ENCODE measurements at places on chromosomes 2 and 18.
A peak's percentile ranks its signal among the peaks of the same experiment; 100 is the strongest.

DNA sequence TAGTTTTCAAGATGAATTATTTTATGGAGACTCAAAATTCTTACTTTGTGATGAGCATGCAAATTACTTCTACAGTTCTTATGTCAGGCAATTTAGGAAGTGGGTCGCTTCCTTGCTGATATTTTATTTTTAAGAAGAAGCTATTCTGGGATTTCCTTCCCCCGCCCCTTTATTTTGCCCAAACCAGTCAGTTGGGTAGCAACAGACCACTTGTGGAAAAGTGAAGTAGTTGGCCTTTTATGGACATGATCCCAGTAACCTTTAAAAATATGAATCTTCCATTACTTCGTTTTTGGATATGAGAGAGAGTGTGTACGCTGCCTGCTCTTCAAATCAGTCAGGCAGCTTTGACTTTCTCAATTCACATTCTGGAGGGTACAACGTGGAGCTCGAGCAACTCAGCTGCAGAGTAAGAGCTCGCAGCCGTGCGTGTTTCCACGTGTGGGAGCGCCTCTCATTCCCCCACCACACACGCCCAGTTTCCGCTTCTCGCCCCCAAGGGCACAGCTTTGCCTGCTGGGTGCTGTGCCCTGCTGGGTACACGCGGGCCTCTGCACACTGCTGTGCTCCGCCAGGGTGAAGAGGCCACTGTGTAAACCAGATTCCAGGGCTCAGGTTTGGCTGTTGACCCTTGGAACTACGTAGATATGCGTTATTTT is 92.6 kb downstream of the ITGB1BP1 start:
- no peak for DNase-seq

- no peak for DNase-seq
These were observed 63.9 kb downstream of the GATA6 start for GRCh38 chr18:22233266-22233665.

DNA sequence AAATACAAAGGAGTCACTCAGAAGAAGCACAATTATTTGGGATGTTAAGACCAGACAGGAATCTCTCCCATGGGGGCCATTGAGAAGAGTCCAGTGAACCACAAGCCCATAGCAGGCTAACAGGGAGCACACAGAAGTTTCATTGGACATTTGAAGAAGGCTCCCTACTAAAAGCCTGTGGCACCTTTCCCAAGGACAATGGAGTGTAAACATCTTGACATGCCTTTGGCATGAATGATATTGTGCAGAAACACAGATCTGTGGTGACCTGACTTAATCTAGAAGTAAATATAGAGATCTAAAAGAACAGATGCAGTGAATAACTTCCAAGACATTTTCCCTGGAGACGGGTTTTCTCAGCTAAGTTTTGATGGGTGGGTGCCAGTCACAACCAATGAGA is 221.5 kb downstream of the EPHA4 start:
- no peak for DNase-seq

GRCh38 chr2:200509235-200509611 is 645 bp downstream of the KCTD18 start:
- DNase-seq: no peak

- no peak for DNase-seq
These were observed 64.6 kb downstream of the THNSL2 start for GRCh38 chr2:88234760-88235159.

DNA sequence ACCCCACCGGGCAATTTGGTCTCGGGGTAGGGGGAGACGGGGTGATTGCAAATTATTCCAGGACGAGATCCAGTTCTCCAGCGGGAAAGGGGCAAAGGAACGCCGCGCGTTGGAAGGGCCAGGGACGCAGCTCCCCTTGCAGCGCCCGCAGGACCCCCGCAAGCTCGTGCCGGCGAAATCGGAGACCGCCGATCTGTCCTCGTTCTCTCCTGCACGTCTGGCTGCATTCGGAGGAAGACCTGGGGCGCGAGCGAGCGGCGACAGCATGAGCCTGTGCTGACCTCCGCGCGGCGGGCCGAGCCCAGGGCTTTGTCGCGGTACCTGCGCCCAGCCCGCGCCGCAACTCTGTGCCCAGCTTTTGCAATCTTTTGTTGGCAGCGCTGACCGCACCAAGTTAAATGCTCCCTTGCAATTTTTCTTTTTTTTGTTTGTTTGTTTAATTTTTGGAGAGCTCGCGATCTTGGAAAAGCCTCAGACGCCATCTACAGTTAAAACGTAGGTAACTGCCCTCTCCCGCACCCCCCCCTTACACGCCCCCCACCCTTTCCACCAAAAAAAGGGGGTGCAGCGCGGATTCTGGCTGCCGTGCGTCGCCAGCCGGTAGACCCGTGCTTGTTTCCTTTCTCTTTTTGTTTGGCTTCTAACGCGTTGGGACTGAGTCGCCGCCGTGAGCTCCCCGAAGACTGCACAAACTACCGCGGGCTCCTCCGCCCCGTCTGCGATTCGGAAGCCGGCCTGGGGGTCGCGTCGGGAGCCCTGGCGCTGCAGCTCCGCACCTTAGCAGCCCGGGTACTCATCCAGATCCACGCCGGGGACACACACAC is 667 bp downstream of the TRIB2 start:
- peak; percentile 59 for DNase-seq

GRCh38 chr18:58190842-58191530 is 147.0 kb downstream of the NEDD4L start:
- no peak for DNase-seq

DNA sequence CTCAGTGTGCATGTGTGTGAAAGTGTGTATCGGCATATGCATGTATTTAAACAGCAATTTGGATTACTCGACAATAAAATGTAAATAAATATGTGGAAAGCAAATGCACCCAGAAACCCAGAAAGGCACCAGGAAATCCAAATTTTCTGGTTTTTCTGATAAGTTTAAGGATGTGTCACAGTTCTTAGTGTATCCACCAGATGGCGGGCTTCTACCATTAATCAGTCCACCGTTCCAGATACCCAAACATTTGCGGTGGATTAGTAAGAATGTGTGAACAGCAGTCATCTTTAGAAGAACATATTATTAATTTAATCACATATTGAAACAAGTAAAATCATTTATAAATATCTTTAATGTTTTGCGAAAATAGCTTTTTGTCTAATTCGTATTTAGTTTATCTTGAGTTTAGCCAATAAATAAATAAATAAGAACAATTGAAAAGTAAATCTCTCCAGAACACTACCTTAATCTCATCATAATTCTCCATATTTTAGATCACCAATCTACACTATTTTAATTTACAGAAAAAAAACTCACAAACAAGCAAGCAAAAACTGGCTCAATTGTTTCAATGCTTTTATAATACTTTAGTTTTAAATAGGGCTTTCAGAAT is 298.9 kb downstream of the DSEL start:
- peak; percentile 48 for DNase-seq

- no peak for DNase-seq
These were observed 3.2 kb downstream of the TSHZ1 start for GRCh38 chr18:75213611-75214331.

- DNase-seq: peak; percentile 43
These were observed 1.4 kb downstream of the MBP start for GRCh38 chr18:77131100-77131651.

- no peak for DNase-seq
These were observed 6.6 kb upstream of the CYP27C1 start for GRCh38 chr2:127226520-127227263.

DNA sequence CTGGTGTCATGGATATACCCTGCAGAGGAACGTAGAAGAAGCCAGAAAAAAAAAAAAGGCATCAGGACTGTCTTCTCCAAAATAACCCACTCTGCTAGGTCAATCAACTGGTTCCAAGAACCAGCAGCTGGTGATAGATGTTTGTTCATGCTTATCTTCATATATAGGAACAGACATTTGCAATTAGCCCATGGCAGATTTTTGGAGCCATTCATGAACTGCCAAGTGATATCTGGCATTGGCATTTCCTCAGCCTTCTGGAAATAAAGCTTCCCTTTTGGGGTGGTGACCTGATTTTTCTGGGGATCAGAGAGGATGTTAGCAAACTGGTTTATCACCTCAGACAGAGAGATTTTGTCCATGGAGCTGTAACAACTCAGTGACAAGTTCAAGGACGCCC is 234.9 kb downstream of the OSR1 start:
- no peak for DNase-seq
